ENCODE measurements at places on chromosomes 11 and 22.

DNA sequence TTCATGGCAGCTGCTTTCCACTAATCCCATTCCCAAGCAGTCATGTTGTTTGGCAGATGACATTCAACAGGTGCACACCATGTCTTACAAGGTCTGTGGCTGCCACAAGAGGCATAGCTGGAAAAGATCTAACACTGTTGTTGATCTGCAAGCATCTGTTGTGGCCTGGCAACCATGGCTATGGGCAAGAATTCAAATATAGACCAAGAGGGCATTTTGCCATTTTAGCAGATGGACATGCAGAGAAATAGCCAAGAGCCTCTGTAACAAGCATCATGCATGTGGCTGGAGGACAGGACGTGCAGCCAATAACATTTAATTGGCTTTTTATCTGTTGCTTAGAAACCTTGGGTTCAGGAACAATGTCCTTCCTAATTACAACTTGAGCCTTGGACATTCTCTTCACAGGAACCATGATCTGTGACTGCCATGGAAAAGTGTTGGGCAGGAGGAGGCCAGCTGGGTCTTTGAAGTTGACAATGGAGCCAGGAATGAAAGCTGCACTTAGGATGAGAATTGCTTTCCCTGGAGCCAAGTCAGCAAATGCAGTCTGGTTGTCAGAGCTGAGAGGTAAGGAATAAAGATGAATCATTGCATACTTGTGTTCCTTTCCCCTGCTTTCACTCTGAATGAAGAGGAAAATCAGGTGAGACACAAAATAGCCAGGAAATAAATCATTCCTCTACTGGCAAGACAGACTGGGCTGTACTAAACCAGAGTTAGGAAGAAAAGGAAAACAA lies 113.6 kb upstream of the ANO5 start:
- no peak for DNase-seq

- DNase-seq, result no peak
Observed at GRCh38 chr11:72102162-72102561, 935 bp downstream of the LAMTOR1 start.

- DNase-seq, result no peak
Observed at GRCh38 chr11:70281156-70281609, 10.7 kb downstream of the PPFIA1 start.

GRCh38 chr11:128776069-128776423 lies 82.2 kb downstream of the FLI1 start:
- no peak for DNase-seq

- DNase-seq, result no peak
Observed at GRCh38 chr11:5285703-5286340, 15.9 kb downstream of the OR51B4 start.

DNA sequence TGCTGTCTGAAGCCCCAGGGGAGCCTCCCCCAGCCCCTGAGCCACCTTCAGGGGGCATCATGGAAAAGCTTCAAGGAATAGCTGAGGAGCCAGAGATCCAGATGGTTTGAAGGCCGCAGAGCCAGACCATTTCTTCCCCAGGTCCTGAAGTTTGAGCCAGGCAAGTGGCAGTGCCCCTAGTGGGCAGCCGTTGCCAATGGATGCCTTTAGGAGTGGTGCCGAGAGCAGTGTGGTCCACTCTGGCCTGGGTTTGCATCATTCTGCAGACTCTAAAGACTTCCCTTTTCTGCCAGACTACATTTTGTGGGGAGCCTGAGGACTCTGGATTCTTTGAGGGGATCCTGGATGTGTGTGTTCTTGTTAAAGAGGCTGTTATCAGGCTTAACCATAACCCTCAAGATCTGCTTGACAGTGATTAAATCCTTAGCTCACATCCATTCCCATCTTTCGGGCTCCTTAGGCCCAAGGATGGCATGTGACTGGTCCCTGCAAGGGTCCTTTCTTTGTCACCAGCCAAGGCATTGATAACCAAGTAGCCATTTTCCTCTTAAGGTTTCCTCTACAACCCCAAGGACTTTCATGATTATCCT lies 13.1 kb downstream of the HINFP start:
- DNase-seq, result no peak

DNA sequence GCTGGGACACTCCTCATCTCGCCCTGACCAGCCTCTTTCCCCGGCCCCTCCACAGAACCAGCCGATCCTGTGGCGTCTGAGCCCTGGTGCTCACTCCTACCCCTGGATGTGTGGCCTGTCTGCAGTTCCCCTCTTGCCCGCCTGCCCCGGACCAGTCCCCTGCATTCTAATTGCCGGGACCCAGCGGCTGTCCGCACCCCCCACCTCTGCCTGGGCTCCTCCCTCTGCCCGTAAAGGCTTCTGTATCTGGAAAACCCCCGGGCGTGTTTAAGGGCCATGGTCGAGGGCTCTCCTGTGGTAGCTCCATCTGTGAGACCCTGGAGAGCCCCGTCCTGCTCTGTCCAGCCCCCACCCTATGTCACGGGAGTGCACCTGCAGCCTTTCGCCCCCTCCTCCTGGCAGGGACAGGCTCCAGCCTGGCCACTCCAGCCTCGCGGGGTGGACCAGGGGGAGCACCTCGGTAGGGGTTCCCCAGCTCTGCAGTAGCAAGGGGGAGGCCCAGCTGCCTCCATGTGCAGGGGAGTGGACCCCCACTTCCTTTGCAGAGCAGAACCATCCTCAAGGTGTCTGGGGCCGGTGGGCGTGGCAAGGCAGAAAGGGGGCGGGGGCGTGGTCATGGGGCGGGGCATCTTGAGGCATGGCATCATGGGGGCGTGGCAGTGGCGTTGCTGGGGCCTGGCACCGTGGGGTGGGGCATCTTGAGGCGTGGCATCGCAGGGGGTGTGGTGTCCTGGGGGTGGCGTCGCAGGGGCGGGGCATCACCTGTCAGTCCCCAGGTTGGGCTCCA lies 430.4 kb downstream of the TBC1D22A start:
- no peak for DNase-seq

- DNase-seq, result no peak
Observed at GRCh38 chr11:105644839-105645573, 35.1 kb downstream of the GRIA4 start.

DNA sequence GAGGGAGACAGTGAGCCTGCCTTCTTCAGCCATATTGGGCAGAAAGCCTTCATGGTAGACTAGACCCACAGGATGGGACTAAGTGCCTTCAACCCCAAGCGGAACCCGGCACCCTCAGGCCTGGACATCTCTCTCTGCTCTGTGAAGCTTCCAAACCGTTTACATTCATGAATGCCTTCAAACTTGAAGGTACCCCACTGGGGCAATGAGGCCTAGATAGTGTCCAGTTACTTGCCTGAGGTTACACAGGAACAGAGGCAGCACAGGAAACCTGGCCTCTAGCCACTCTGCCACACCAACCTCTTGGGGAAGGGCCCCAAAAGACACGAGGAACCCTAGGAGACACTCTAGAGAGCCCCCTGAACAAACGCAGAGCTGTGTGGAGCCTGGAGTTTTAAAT lies 14.5 kb upstream of the CYP2R1 start:
- DNase-seq, result no peak

DNA sequence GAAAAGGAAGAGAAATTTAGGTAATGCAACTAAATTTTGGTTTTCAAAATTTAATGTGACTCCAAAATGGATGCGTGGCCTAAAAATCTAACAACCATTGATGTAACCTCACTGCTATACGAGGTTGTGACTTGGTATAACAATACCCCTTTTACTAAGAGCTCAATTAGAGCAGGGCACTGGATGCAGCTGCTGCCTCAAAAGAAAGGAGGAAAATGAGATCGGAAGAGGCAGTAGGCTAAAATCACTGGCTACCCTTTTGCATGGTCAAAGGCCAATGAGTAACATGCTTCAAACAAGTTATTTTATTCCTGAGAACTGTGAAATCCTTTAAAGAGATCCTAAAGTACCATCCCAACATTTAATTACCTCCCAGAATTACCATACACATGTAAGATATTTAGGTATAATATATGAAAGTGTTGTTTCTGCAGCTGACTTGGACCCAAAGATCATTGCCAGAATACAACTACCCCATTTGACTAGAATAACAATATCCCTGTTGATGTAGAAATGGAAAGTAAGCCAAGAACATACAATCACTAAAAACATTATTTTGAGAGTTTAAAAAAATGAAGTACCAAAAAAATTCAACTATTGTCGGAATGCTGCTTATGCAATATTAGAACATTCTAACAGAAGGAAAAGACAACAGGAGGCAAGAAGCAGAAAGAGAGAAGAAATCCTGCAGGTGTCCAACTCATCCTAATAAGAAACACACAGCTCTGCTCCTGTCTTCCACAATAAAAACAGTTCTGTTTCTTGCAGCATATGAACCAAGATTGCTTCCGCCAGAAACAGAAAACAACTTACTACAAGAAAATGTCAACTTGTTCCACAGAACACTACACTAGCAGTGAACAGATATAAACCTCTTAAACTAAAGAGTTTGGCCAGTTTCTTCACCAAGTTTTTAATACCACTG lies 15.0 kb downstream of the SIK3 start:
- no peak for DNase-seq

DNA sequence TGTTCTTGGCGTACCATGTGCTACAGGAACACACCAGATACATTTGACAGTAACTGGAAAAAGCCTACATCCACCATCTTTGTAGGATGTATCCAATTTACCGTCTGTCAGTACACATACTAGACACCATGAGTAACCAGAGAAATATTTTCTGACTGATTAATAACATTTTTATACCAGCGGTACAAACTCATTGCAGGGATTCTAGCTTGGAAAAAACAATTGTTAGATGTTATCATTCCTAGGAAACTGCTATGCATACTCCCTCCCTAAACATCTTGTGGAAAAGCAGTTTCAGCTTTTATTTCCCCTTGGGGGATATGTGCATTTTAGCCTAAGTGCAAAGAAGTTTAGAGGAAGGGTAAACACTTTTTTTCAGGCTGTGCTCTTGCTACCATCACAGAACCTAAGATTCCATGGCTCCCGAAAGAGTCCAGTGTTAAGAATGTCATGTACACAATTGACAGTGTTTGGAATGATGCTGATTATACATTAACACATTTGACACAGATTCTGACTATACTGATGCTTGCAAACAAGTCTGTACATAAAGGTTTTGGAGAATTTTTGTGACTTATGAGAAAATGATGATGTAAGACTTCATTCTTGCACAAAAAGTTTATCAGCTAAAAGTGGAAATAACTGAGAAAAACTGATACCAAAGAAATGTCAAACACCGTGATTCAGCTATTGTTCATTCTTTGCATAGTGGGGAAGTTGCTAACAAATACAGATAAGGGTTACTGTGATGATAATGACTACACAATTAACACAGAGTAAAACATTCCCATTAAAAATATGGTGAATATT lies 23.7 kb downstream of the NCF4 start:
- DNase-seq, result no peak

DNA sequence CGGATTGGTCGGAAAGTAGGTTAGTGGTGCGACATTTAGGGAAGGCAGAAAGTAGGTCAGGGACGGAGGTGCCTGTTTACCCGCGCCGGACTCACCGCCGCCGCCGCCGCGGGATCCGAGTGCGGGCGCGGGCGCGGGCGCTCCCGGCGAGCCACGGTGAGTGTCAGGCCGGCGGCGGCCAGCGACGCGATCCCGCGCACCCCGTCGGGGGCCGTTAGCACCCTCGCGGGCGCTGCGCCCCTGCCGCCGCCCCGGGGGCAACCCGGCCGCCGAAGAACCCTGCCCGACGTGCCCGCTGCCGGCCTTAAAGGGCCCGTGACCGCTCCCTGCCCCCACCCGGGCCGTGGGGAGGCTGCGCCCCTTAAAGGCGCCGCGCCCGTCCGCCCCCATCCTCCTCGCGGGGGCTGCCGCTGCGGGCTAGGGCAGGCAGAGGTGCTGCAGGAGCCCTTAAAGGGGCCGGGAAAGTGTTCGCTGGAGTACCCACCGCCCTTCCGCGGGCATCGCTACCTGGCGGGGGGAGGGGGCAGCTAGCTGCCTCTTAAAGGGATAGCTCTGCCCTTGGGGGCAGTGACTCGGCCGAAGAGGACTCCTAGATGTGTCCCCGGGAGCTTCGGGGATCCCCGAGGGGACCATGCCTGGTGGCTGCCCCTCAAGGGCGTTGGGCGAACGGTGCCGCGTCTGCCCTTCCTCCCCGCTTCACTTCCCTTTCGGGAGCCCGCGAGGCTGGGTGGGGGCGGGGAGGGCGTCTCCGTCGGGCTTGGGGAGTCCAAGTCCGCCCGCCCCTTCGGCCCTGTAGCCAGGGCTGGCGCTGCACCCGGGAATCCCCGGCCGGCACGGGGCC lies at the start of gene BMAL1:
TSS of gene BMAL1 (plus strand) at position 23 of the 841 bp plus-strand sequence. CDS start 76,519 bp downstream, outside the sequence.
- DNase-seq, result no peak

DNA sequence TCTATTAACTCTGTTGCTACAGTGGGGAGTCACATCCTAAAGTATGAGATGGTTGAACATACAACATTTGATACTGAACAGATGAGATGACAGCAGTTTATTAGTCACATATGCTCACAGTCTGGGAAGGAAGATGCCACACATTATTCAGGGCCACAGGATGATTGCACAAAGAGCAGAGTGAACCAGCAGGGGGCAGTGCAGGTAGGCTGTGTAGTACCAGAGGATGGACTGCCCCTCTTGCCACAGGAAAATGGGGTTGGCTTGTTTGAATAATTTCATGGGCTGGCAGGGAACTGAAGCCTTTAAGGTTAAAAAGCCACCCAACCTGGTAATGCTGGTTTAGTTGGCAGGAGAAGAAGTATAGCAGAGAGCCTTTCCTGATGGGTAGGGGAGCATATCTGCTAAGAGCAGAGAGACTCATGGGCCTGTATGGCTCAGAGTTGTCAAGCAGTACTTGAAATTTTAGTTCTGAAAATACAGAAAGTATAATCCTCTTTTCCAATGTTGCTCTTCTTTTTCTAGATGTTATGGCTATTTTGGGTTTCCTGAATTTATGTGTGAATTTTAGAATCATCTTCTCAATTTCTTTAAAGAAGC lies 180.4 kb upstream of the B3GAT1 start:
- DNase-seq, result no peak

- DNase-seq, result no peak
Observed at GRCh38 chr22:17972385-17973191, 51.8 kb downstream of the MICAL3 start.

GRCh38 chr22:26546282-26546681 lies 34.0 kb upstream of the TFIP11 start:
- no peak for DNase-seq

DNA sequence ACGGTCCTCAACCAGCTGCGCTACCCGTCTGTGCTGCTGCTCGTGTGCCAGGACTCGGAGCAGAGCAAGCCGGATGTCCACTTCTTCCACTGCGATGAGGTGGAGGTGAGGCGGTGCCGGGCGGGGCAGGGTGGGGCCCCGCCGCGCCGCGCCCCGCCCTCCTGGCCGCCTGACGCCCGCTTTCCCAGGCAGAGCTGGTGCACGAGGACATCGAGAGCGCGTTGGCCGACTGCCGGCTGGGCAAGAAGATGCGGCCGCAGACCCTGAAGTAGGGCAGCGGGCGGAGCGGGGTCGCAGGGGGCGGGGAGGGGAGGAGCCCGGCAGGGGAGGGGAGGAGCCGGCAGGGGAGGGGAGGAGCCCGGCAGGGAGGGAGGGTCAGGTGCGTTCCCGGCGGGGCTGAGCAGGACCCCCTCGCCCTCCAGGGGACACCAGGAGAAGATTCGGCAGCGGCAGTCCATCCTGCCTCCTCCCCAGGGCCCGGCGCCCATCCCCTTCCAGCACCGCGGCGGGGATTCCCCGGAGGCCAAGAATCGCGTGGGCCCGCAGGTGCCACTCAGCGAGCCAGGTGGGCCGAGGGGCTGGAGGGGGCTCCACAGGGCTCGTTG lies 14.7 kb downstream of the EPS8L2 start:
- peak; percentile 31 for DNase-seq

Measured in SHP77 (cell line).